Left colon (tissue), 2 donors: ENCODE measurements at places on chromosomes 7 and 10.

DNA sequence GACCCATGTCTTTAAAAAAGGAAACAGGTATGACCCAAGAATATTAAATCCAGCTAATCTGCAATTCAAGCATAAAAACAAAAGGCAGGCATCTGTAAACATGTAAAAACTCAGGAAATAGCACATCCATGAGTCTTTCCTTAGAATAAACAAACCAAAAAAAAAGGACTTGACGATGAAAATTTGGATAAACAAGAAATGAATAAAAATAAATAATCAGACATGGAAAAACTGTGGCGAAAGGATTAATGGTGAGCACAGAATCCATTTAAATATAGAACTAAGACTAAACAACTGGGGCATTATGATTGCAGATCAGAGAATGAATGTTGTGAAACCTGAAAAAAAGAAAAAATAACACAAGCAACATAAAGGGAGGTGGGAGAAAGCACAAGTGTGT lies 170.1 kb downstream of the DOCK4 start:
- DNase-seq = no peak

DNA sequence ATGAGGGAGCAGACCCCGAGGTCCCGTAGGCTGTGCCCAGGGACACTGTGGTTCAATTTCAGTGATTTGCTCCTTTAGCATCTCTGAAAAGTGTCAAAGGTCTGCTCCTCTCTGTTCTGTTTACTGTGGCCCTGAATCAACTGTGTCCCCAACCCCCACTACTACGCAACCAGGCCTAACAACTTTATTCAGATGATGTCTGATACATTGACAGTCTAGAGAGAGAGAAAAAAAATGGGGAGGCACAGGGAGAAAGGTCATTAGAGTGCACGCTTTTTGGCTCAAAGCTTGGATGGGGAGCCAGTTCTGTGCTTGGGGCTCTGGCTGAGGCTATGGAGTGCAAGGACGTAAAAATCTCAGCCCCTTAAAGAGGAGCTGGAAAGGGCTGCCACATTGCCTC lies 77.9 kb downstream of the FAM107B start:
- DNase-seq = no peak

DNA sequence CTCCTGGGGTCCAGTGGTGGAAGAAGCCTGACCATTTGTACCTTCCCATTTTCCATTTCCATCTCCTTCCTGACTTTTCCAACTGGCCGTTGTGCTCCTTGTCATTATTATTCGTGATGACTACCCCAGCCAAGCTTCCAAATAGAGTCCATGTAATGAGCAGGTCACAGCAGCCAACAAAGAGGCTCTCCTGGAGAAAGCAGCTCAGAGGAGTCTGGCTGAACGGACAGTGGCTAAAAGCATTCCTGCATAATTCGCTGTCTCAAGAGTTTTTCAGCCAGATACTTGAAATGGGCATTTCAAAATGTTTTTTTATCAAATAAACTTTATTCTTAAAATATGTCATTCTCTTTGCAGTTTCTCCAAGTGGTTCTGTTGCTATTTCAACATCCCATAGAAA lies 458.6 kb downstream of the INHBA start:
- DNase-seq = no peak

DNA sequence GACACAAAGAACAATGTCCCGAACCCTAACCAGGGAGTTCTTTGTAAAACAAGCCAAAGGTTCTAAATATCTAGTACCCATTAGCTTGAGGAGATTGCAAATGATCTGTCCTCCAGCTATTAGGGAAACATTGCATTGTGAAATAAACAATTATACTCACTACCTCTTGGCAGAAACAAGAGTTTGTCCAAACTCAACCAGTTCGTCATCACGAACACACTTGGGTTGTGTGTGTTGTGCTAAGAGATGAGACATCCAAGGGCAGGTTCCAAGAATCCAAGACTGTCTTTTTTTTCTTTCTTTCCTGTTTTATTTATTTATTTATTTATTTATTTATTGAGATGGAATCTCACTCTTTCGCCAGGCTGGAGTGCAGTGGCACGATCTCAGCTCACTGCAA lies 793.1 kb upstream of the AUTS2 start:
- no peak for DNase-seq

GRCh38 chr7:44273681-44274622 lies 51.4 kb downstream of the CAMK2B start:
- no peak for DNase-seq

- DNase-seq = no peak
These were observed 476.1 kb downstream of the SH2D4B start for GRCh38 chr10:81013771-81014170.

DNA sequence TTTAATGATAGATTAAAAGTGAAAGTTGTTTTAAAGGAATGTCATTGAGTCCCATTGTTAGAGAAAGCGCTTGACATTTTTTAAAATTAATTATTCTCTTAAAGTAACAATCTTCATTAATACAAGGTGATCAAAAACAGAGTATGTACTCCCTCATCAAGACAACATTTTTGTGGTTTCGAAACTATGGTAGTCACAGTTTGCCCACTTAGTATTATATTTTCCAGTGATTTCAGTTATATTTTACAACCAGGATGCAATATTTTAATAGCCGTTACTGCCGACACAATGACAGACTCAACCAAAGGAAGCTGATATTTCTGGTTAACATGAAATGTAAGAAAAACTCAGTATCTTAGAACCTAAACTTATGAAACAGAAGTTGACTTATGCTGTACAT lies 31.3 kb downstream of the MKX start:
- DNase-seq = no peak

DNA sequence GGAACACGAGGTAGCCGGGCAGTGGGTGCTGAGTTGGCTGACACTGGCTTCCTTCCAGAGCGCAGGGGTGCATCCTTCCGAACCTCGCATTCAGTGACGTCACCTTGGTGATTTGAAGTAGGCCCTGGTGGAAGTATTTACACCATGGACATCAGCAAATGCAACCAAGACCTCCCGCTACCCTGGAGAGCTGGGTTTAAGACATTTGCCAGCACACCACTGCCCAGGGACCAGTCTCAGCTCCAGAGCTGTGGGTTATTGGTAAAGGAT lies 106.4 kb upstream of the GPR26 start:
- no peak for DNase-seq

DNA sequence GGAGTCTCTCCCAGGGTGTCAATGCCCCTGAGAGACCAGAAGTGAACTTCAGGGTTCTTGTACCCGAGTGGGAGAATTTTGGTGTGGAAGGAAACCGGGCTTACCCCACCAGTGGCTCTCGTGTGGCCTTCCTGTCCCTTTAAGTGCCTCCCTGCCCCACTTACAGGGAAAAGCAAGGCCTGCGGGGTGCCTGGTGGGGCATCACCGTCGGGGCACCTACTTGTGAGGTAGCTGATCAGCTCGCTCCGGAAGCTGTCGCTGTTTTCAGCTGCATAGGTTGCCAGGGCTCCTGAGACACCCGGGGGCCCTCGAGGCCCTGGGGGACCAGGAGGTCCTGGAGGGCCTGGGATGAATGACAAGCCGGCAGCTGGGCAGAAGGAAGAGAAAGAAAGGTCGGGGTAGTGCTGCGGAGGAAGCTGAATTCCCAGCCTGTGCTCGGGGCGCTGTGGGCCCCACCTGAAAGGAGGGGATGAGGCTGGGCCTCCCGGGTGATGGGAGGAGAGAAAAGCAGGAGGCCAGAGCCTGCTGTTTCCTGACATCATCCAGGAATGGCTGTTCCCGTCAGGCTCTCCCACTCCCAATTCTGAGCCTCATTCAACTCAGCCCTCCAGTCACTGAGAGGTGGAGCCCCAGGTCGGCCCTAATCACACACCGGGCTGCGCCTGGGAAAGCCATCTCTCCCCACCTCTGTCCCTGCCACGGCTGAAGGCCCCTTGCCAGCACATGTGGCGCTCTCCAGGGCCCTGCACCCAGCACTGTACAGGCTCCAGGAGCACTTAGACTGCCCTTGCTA lies 51.1 kb downstream of the COL17A1 start:
- no peak for DNase-seq

- DNase-seq = no peak
These were observed 407.6 kb downstream of the AUTS2 start for GRCh38 chr7:70005891-70006260.

DNA sequence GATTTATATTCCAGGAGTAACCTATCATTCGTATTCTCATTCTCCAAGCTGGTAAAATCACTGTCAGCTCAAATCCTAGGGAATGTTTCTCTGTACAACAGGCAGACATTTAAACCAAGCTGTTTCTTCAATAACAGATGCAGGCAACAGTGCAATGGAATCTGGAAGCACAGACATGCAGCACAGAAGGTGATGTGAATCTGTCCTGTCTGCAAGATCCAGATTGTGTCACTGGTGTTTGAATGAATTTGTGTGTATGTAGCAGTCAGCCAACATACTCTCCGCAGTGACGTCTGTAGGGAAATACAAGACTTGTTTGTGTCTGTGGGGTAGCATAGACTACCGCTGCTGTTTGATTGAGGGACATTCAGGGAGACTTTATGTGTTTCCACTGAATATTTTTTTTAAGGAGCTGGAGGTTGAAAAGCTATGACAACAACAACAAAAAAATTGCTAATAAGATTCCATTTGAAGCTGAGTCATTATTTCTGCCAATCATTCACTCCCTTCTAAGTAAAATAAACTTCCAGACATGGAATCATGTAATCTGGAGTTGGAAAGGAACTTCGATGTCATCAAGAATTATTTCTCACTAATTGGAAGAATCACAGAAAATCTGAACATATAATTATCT lies 122.9 kb upstream of the MYO3A start:
- no peak for DNase-seq

DNA sequence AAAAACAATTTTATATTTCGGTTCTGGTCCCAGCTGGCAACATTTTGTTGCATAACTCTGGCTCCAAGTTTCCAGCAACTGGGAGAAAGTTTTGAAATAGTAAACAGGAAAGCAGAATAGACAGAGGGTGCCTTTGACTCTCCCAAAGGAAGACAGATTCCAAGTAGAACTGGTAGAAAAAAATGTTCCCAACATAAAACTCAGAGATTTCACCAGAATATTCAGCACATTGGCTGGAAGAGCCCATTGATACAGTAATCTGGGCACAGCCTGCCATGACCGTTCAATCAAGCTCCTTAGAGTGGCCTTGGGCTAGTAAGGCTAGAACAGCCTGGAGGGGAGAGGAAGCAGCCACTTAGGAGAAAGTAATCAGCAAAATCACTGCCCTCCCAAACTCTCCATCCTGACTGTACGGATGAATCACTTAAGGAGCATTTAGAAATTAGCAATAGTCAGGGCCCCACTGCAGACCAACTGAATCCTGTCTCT lies 120.4 kb downstream of the CUBN start:
- no peak for DNase-seq
